Bronchial epithelial cell (primary cell): ENCODE measurements at places on chromosomes 2 and 18. TPM values are rescaled to one million over a fixed set of nuclear protein-coding genes. Genes with fewer than 3 reads are reported as not detected.

The TUBB8B gene
- total RNA-seq, result not detected in 2 replicates

GRCh38 chr2:68721482-68722101, 13.0 kb upstream of the ARHGAP25 start:
- no peak for DNase-seq

The GREB1 gene
- total RNA-seq, result under 0.01 TPM in 2 replicates

- DNase-seq, result no peak
Observed at GRCh38 chr18:68642003-68642402, 72.9 kb downstream of the TMX3 start.

DNA sequence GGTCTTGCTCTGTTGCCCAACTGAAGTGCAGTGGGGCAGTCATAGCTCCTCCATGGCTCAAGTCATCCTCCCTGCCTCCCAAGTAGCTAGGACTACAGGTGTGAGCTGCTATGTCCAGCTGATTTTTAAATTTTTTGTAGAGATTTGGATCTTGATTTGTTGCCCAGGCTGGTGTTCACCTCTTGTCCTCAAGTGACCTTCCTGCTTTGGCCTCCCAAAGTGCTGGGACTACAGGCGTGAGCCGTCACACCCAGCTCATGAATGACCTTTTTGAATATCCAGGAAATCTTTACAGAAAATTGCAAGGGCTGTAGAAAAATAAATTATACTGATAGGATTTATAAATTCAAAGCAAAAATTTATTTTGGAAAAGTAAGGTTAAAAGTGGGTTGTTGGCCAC, 17.4 kb downstream of the ACTR3 start:
- DNase-seq, result no peak

- DNase-seq, result no peak
Observed at GRCh38 chr2:175010848-175011254, 5.7 kb upstream of the CHN1 start.

The RANBP2 gene
- total RNA-seq, result 48.7 and 56.1 TPM in 2 replicates

- peak; percentile 49 for DNase-seq
Observed at GRCh38 chr2:205700331-205701132, 18.2 kb downstream of the NRP2 start.

The LRRC30 gene
- not detected in 2 replicates for total RNA-seq

DNA sequence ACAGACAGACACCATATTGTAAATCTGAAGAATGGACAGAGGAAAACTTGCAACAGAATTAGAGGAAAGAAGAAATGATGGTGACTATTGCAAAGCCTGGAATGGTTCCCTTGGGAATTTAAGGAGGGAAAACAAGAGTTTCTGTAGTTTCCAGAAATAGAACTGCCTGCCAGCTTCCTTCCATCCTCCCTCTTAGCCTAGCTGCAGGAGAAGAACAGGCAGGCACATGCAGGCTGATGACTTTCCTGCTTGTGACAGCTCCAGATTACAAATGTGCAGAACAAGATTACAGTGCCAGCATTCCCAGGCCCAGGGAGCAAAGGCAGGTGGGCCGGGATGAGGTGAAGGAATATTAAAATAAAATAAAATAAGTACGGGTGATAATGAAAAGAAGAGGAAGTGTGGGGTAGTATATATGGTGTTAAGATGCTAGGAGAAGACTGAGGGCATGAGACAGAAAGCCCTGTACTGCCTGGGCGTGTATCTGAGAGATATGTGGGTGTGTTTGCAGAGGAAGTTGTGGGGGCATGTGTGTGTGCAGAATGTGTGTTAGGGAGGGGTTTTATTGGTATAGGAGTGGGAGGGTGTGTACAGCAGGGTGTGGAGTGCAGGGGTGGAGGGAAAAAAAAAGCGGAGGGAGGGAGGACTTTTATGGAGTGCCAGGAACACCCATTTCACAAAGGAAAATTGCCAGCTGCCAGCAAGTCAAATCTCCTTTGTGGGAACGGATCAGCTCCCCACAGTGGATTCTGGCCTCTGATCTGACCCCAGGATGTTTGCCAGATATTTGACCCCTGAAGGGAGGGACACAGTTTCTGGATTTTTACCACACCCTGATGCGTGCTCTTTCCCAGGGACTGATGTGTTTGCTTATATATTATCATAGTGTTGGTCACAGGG, 43.9 kb upstream of the NEMP2 start:
- DNase-seq, result peak; percentile 90

- no peak for DNase-seq
Observed at GRCh38 chr2:233966388-233966787, 49.2 kb downstream of the TRPM8 start.
